ENCODE measurements at places on chromosomes 6 and 20.

DNA sequence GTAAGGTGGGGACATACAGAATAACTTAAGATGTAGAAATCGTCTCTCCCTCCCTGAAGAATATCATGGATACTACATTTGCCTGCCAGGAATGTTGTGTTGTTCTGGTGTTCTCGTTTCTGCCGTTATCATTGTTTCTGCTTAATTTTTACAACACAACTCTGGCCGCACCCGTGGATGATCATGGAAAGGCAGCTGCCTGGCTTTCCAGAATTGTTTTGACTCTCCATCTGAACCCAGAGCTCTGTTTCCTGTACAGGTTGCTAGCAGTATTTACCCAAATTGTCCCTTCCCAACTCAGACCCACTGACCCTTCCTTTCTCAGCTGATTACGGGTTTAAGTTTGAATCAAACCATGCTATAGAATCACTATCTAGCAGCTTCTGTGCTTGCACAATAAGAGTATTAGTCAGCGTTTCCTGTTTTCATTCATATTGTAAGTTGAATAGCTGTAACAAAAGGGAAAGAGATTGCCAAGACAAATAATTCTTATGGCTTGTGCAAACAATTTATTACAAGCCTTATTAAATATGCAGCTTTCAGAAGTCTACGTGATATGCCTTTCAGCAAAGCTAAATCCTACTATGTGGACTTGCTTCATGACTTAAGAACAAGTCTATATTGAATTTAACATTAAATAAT is 139.0 kb downstream of the MTHFD1L start:
- no peak for DNase-seq

- DNase-seq, result no peak
These were observed 19.8 kb downstream of the DSE start for GRCh38 chr6:116390581-116390980.

- no peak for DNase-seq
These were observed 71.4 kb upstream of the PRSS16 start for GRCh38 chr6:27176096-27176495.

DNA sequence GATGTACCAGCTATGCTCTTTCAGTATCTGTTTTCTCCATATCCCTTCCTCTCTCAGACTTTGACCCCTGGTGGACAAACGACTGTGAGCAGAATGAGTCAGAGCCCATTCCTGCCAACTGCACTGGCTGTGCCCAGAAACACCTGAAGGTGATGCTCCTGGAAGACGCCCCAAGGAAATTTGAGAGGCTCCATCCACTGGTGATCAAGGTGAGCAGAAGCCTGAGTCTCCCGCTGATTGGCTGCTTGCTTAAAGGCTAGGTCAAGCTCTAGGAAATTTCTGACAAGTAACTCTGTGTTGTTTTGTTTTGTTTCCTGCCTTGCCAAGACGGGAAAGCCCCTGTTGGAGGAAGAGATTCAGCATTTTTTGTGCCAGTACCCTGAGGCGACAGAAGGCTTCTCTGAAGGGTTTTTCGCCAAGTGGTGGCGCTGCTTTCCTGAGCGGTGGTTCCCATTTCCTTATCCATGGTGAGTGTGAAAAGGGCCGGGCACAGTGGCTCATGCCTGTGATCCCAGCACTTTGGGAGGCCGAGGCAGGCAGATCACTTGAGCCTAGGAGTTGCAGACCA is 28.6 kb downstream of the C6orf89 start:
- no peak for DNase-seq

GRCh38 chr6:137206577-137206976 is 12.6 kb downstream of the IFNGR1 start:
- DNase-seq, result no peak

GRCh38 chr6:141282263-141282662 is 850.5 kb upstream of the GJE1 start:
- no peak for DNase-seq

- no peak for DNase-seq
These were observed 593 bp downstream of the DNMT3B start for GRCh38 chr20:32762754-32763201.

- no peak for DNase-seq
These were observed 830 bp upstream of the CYP24A1 start for GRCh38 chr20:54174457-54175175.

Data from activated CD8-positive, alpha-beta memory T cell treated with anti-CD3 and anti-CD28 coated beads for 1 hour (primary cell).